Tibial artery (tissue), 4 donors: ENCODE measurements at places on chromosomes 2 and 18.

- DNase-seq: peak; percentile 99
These were observed at the start of gene PPP4R3B for GRCh38 chr2:55617175-55618024. PPP4R3B (minus strand) TSS chr2:55617622; CDS start chr2:55617285, 337 bp downstream.

DNA sequence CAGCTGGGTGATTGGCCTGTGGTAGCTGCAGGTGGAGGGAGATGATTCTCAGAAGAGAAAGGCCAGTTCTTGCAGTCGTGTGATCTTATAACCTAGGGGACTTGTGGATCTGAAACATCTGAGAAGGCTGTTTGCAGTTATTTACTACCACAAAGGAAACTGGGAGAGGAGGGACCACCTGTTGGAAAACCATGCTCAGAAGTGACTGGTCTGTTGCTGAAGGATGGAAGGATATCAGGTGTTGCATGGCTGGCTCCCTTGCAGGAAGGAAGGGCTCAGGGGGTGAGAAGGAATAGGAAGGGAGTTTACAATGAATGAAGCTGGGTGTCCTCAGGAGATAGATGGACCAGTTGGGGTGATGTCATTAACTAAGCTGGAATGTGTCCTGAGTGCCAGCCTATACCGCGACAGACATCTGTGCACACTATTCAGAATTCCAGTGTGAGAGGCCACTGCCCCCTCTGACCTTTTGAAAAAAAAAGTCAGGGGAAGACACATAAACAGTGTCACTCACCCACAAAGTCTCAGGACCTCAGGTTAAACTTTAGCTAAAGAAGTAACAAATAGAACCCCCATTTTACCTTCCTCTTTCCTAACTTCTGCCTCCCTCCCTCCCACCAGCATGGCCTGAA lies 17.5 kb downstream of the IGFBP2 start:
- no peak for DNase-seq

DNA sequence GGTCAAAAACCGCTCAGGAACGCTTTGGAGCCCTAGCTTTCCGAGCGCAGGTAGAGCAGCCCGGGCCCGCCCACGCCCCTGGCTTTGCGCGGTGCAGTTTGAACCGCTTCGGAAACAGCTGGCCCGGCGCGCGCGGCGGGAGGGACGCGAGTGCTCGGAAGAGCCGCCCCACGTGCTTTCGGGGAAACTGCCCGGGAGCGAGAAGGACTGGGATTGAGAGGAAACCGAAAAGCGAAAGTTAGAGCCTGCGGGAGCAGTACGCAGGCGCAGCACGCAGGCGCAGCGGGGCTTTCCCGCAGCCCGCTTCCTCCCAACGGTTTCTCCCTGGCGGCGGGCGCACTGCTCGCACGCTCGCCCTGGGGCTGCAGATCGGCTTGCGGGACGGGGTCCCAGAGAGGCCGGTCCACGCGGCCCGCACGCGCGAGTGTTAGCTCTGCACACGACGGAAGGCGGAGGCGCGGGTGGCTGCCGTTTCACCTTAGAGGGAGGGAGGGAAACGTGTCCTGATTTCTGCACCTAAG lies 6.3 kb upstream of the STAT1 start:
- DNase-seq: peak; percentile 91

GRCh38 chr18:48219810-48220499 lies 189.2 kb downstream of the ZBTB7C start:
- DNase-seq: no peak

DNA sequence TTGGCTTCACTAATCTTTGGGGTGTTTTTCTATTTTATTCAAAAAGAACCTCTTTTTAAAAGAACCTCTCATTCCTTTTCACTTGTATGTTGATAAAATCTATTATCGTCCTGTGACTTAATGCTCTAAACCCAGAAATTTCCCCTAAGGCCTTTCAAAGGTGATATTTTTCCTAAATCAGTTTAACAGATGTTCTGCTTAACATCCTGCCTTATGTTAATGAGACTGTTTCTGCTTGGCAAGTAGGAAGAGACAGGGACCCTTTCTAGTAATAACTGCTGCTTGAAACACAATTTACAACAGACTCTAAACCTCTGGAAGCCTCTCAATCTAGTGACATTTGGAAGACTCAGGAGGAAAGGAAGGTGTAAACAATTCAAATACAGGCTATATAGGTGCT lies 128.8 kb downstream of the KCNJ3 start:
- no peak for DNase-seq

DNA sequence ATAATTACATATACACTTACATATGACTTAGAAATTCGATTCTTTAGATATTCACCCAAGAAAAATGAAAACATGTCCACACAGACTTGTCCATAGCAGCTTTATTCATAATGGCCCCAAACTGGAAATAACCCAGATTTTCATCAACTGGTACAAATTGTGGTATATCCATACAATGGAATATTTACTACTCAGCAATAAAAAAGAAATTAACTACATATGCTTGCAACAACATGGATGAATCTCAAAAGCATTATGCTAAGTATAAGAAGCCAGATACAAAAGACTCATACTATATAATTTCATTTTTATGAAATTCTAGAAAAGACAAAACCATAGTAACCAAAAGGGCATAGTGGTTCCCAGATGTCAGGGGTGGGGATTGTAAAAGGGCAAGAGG lies 5.1 kb upstream of the REEP1 start:
- no peak for DNase-seq

GRCh38 chr2:37321029-37321682 lies 3.5 kb downstream of the PRKD3 start:
- DNase-seq: no peak

DNA sequence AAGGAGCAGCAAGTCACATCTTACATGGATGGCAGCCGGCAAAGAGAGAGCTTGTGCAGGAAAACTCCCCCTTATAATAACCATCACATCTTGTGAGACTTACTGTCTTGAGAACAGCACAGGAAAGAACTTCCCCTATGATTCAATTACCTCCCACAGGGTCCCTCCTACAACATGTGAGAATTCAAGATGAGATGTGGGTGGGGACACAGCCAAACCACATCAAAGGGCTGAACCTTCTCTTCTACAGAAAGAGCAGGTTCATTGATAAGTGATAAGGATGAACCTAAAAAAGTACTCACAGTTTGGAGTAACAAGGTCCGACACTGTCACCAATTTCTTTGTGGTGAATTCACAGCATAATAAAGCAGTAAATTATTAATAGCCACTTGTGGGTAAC lies 422.2 kb upstream of the FSIP2 start:
- DNase-seq: no peak
